ENCODE measurements at places on chromosomes 11 and 22.

GRCh38 chr11:96241331-96241841 lies 101.6 kb downstream of the MAML2 start:
- no peak for DNase-seq

DNA sequence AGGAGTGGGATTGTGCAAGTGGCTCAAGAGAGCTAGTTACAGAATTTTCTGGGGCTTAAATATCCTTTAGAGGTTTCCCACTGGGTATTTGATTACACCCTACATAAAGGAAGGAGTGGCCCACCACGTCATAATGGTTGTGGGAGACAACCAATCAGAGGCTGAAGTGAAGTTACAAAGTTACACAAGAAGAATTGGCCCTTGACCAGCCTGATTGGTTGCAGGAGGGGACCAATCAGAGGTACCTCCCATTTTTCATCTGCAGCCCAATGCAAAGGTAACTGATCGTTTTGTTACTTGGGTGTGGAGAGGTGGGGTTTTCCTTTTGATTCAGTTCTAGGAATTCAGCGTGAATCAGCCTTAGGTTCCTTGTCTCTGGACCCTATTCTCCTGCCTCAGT lies 430.5 kb upstream of the FAT3 start:
- DNase-seq: no peak

- no peak for DNase-seq
Measured at GRCh38 chr11:45289369-45289768, 3.2 kb upstream of the SYT13 start.

DNA sequence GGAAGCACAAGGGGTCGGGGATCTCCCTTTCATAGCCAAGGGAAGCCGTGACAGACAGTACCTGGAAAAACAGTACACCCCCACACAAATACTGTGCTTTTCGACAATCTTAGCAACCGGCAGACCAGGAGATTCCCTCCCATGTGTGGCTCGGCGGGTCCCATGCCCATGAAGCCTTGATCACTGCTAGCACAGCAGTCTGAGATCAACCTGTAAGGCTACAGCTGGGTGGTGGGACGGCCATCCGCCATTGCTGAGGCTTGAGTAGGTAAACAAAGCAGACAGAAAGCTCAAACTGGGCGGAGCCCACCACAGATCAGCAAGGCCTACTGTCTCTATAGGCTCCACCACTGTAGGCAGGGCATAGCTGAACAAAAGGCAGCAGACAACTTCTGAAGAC lies 180.2 kb upstream of the SOX6 start:
- DNase-seq: no peak

- DNase-seq: no peak
Measured at GRCh38 chr11:78248191-78248590, 59.5 kb downstream of the USP35 start.

DNA sequence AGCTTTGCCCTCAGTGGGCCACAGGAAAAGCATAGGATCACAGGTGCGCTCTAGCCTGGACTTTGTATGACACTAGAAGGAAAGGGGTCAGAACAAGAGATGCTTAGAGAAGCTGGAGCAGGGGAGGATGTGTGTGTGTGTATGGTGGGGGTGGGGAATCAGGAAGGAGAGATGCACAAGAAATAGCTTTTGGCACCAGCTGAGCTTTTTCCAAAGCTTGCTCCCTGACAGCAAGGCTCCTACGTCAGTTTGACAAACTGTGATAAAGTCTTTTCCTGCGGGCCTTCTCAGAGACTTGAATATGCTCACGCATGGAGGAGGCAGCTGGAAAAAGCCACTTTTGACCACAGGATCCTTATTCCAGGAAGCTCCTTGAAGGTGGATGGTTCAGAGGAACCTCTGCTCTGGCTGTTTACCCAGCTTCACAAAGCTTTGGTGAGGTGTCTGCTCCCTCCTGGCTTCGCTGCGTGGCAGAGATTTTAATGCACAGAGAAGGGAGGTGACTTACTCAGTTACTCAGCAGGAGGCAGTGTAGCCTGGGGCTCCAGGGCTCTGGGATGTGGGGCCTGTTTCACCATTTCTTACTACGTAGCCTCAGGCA lies 3.9 kb downstream of the CDC42EP1 start:
- no peak for DNase-seq

DNA sequence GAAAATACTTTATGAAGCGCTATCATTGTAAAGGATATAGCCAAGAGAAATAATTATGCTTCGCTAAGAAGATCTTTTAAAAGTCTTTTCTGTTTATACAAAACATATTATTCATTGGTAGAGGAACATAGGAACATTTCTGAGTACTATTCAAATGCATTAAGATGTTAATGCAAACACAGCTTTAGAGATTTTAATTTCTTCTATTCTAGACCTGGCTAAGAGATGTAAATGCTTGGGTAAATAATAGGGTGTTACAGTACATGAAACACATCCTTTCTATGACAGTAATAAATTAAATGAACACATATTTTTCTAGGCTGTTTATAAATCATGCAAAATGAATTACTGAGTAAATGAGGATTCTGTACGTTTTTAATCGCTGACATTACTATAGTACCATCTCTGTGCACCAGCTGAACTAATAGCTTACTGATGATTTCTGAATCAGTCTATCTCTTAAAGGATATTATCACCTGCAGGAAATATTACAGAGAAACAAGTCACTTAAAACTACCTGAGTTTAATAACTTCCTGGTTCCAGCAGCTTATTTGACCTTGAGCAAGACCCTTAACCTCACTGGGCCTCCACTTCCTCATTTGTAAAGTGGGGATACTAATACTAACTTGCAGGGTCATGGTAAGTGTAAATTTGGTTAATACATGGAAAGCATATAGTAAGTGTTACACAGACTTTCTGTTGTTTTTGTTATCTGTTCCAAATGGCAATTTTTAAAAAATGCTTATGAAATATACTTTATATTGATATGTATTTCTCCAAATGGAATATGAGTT lies 344.9 kb downstream of the DYNC2H1 start:
- DNase-seq: no peak

DNA sequence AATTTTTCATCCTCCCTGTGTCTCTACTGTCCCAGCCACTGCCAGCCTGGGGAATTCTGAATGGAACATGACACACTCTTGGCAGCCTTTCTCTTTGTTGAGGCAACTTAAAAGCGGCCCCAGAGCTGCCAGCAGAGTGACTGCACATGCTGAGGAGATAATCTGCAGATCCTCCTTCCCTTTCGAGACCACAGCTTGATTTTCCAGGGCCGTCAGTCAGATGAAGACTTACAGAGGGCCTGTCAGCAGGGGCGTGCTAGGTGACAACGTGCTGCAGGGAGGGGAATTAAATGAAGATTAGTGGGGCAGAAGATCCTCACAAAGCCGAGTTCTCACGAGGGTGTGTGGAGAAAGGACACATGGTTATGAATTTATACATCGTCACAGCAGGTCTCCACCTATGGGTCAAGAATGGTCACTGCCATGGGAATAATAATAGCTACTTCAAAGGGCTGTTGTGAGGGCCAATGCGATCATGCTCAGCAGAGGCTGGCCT lies 193.5 kb upstream of the PITPNB start:
- no peak for DNase-seq

DNA sequence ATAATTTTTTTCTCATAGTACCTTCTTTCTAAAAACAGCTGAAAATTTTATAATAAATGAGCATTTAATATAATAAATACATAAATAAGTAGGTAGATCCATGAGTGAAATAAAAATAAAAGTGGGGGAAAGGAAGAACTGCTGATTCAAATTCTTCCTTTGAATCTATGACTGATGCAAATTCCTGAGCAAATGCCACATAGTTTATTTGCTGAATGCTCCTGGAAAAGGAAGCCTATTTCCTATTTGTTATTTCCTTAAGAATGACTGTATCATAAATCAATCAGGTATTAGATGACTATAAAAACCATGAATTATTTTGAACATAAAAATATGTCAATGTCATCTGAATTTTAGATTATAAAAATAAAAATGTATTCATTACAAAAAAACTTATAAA lies 16.6 kb downstream of the BTBD10 start:
- no peak for DNase-seq

DNA sequence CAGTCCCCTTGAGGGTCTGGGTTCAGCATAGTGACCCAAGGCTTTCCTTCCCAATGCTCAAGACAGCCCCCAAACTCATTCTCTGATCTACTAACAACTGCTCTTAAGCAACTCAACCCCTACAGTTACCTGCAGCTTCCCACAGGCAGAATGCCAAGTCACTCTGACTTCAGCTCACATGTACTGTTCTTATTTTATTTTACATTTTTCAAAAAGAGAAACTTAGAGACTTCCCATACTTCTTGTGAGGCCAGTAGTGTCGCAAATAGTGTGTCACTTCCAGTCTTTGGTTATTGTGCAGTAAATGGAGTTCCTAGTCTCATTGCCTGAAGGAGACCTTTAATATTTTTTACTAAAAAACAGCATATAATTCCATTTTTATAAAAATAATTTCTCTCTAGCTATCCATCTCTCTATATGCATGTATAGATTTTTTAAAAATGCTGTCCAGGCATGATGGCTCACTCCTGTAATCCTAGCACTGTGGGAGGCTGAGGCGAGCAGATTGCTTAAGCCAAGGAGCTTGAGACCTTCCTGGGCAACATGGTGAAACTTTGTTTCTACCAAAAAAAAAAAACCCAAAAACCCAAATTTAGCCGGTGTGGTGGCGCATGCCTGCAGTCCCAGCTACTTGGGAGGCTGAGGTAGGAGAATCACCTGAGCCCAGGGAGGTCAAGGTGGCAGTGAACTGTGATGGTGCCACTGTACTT lies 41.8 kb downstream of the ENTHD1 start:
- no peak for DNase-seq

GRCh38 chr11:11976481-11977127 lies 31.8 kb downstream of the DKK3 start:
- DNase-seq: no peak

- DNase-seq: no peak
Measured at GRCh38 chr11:88438721-88439120, 101.2 kb upstream of the CTSC start.

- no peak for DNase-seq
Measured at GRCh38 chr22:29233277-29233877, 27.7 kb downstream of the EMID1 start.

DNA sequence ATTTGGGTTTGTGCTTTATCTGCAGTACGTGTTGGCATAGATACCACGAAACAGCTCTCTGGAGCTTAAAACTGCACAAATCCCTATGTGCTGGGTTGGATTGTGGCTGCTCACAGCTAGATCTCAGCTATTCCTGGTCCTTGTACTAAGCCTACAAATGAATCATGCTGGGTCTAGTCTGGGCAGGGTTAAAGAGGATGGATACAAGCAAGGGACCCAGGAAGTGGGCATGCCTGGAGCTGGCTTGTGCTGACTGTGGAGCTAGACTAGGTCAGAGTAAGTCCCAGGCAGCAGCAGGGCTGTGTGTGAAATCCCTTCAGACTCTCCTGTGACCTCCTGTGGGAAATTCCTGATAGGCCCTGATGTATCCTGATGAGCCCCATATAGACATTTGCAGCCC lies 3.9 kb upstream of the E2F8 start:
- no peak for DNase-seq

DNA sequence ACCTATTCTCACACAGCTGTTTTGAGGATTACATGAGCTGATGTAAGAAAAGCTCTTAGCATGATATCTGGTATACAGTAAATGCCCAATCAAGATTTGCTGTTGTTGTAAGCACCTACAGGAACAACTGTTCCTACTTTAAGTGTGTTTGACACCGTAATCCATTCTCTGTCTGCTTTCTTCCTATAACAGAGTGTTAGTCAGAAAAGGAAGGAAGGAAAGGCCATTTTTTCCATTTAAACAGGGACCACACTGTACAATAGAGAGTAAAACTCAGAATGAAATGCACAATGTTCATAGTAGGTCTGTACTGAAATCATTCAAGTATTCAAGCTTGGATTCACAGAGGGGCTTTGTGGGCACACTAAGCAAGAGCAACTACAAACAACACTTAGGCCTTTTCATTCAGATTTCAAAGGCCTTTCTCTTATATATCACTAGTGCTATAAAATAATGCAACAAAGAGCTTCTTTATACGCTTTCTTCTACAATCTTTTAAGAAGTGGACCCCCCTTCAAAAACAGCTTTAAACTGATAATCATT lies 21.5 kb downstream of the MTCH2 start:
- no peak for DNase-seq

GRCh38 chr22:23047265-23047664 lies 23.1 kb upstream of the GNAZ start:
- DNase-seq: no peak

DNA sequence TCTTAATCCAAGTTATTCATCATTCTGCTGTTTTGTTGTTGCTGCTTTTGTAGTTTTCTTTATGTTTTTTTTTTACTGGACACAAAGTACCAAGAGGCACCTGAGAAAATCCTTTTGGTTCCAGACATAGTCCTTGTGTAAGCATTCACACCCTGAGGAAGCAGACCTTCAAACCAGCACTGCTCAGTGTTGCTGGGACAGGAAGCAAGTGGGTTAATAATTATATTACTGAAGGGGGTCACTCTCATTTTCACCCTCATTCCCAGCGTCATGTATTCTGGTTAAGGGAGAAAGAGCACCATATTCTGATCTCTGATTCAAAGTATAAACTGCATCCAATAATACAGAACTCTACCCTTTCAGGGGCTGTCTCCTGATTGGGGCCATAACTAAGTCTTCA lies 5.9 kb upstream of the ALKBH3 start:
- DNase-seq: no peak

DNA sequence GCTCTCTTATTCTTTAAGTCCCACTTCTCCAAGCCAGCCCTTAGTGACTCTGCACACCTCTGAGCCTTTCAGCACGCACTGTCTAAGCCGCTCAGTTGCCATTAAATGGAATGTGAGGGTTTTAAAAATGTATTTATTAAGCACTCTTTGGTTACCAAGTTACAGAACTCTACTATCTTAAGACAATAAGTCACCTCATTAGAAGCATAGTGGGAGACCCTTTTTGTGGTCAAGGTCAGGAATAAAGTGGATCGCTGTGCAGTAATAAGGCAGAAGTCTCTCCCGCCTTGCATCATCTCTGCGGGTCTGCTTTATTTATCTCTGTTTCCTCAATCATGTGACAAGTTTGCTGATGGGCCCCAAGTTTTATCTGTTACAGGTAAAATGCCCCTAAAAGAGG lies 11.9 kb downstream of the SLC25A18 start:
- DNase-seq: no peak

GRCh38 chr11:58576887-58577471 lies 1.3 kb upstream of the LPXN start:
- no peak for DNase-seq

GRCh38 chr11:104650234-104650633 lies 248.0 kb downstream of the CASP12 start:
- DNase-seq: no peak

DNA sequence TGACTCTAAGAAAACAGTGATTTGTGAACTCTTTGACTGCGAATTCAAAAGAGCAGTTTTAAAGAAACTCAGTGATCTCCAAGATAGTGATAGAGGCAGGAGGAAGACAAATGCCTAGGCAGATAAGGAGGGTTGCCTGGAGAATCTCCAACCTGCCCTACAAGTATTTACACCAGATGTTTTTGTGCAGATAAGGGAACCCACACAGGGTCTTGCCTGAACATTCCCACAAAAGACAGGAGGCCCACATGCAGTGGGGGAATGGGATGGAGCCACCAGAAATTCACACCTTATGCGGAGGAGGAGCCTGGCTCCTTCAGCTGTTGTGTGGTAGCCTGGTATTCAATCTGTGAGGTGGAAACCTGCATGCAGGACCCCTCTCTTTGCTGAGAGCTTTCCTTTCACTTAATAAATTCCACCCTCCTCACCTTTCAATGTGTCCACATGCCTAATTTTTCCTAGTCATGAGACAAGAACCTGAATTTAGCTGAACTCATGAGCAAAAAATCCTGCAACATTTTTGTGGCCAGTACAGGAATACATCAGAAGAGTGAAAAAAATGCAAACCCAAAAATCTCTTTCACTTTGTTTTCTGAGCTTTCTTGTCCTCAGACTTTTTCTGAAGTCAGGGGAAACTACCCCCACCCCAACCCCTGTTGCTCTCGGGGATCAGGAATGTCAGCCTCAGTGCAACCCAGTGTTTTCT lies 8.1 kb upstream of the GLYAT start:
- no peak for DNase-seq
